Activated CD4-positive, alpha-beta memory T cell treated with anti-CD3 and anti-CD28 coated beads, Interleukin-2, amount 10 ng/mL, durations not matched to agents 7 days and 5 days (primary cell): ENCODE measurements at places on chromosomes 1 and 21. TPM values are rescaled to one million over a fixed set of nuclear protein-coding genes. Genes with fewer than 3 reads are reported as not detected.

Gene LCE3D
- total RNA-seq: not detected

Gene XKR8
- total RNA-seq: 7.9 TPM

Gene SELP
- total RNA-seq: 0.83 TPM

Gene GSTM1
- total RNA-seq: not detected

Gene TMIGD3
- total RNA-seq: not detected

Gene ACTL8
- not detected for total RNA-seq

Gene RPAP2
- total RNA-seq: 31.6 TPM

Gene NUDT17
- 2.7 TPM for total RNA-seq

Gene DNASE2B
- total RNA-seq: not detected

Gene PDPN
- total RNA-seq: not detected

Gene NEXN
- 0.95 TPM for total RNA-seq

Gene KIAA1614
- total RNA-seq: 0.03 TPM

Gene PROK1
- not detected for total RNA-seq

Gene IRF6
- 0.10 TPM for total RNA-seq

Gene MAGI3
- 14.0 TPM for total RNA-seq

Gene ADORA1
- not detected for total RNA-seq

Gene C1QB
- not detected for total RNA-seq

Gene TTC22
- total RNA-seq: 19.8 TPM

Gene LENEP
- 0.35 TPM for total RNA-seq

Gene SUSD4
- 0.23 TPM for total RNA-seq

Gene CELA3B
- not detected for total RNA-seq

Gene OLIG2
- total RNA-seq: not detected
